ENCODE measurements at places on chromosomes 3 and 15.

GRCh38 chr3:126208606-126209256 lies 28.3 kb upstream of the ALDH1L1 start:
- DNase-seq: peak; percentile 43

- no peak for DNase-seq
Observed at GRCh38 chr3:190989218-190989617, 126.7 kb upstream of the GMNC start.

DNA sequence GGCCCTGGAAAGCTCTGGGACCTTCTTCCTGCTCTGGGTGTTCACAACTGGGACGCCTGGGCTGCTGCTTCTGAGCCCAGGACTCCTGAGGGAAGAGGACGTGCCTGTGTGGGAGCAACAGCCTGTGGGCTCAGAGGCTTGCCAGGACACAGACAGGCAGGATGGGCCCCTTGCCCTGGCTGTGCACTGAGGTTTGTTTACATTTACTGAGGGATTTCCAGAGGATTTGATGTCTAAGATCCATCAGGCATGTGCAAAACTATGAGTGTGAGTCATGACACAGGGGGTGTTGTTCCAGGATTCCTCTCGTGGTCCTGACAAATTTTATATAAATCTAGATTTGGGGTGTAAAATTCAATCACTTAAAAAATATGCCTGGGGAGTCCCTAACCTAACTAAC lies 10.6 kb downstream of the CCR9 start:
- DNase-seq: no peak

GRCh38 chr15:26572602-26573350 lies 200.1 kb downstream of the GABRB3 start:
- no peak for DNase-seq

DNA sequence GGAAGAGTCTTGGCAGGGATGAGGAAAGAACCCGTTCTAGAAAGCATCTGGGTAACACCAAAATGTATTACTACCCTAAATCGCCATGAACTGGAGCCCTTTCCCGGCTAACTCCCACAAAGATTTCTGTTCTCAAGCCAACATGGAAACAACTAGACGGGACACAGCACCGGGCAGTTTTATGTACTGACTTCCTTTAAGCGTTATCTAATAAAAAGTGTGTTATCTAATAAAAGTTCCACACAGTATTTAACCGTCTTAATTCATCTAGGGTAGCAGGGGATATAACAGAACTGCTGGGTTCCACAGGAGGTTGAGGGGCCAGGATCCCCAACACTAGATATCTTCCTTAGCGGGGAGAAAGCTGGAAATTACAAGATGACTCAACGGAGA lies 347 bp upstream of the C3orf62 start:
- DNase-seq: no peak

DNA sequence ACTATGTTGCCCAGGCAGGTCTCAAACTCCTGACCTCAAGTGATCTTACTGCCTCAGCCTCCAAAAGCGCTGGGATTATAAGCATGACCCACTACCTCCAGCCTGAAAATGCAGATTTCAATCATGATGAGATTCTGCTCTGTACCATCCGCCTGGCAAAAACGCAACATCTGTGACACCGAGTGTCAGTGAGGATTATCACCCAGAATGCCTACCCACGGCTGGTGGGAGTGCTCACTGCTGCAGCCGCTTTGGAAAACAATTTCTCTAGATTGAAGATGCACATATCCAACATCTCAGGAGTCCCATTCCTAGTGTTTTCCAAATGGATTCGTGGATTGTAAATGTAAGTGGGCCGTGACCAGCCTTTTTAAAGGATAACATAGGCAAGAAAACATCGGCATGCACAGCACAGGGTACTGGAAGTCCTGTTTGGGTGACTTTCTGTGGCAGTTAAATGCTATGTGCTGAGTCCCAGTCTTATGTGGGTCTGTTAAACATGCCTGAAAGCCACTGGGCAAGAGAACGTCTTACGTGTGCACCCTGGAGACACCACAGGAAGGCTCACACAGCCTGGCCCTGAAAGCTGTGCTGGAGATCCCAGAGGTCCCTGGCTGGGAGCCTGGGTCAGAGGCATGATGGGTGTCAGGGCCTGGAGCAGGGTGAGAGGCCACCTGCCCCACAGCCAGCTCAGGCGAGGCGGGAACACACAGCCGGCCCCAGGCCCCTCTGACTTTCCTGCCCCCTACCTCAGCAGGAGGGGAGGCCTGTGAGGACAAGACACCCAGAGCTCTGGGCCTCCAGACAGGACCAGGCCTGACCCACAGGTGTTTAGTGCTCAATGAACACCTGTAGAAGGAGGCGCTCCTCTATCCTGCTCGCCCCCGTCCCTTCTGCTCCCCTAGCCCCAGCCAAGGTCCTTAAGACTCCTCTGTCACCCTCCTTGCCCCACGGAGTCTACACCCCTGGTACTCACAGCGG lies 918 bp downstream of the PRSS50 start:
- peak; percentile 7 for DNase-seq

DNA sequence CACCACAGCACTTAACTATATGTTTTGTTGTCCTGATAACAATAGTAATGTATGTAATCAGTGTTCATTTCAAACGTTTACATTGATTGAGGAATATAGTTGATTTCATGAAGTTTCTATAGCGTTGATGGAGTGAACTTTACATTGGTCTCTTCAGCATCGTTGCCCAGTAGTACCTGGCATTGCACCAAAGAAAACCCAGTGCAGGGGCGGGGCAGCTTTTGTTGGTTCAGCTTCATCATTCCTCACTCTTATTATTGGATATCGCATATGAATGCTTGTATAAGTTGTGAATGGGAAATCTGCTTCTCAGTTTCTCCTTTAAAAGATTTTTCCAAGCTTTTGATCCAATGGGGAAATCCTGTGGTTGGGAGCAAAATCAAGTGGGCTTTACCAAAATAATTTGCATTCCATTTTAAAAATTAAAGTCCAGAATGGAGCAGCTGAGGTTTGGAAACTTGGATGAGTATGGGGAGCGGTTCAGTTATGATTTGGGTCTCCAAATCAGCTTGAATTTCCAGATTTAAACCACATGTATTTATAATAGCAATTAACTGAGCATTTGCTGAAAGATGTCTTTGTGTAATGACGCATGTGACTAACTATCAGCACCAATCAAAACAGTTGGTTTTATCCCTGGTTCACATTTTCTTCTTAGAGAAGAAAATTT lies 213.7 kb downstream of the ALCAM start:
- DNase-seq: no peak

- DNase-seq: no peak
Observed at GRCh38 chr15:32887090-32887489, 169.3 kb downstream of the GREM1 start.

- DNase-seq: no peak
Observed at GRCh38 chr3:185534511-185534910, 17.9 kb downstream of the LIPH start.

GRCh38 chr15:77415450-77416147 lies 4.3 kb downstream of the PEAK1 start:
- DNase-seq: no peak

All from posterior cingulate gyrus (tissue), 11 donors.